ENCODE measurements at places on chromosomes 13 and 19. TPM values are rescaled to one million over a fixed set of nuclear protein-coding genes. Genes with fewer than 3 reads are reported as not detected.

- no peak for DNase-seq
Observed at GRCh38 chr13:40456397-40456953, 210.0 kb downstream of the FOXO1 start.

The ATP13A1 gene
- 49.4 TPM for total RNA-seq

The ZNF844 gene
- not detected for total RNA-seq

DNA sequence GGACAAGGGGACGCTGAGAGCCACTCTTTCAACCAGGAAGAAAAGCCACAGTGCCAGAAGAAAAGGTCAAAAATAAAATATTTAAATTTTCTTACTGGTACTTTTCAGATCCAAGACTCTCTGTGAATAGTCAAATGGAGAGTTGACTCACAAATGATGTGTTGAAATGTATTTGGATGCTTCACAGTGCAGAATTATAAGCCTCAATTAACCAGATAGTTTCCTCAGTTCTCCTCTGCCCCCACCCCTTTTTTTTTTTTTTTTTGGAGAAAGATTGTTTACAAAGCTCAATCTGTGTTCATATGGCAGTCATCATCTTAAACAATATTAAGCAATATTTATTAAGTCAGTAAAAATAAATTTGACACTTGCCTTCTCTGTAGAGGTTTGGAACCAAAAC lies 470.8 kb downstream of the FGF9 start:
- no peak for DNase-seq

Data from H4 (cell line).